NCI-H187 (cell line): ENCODE measurements at places on chromosomes 11 and 22.

DNA sequence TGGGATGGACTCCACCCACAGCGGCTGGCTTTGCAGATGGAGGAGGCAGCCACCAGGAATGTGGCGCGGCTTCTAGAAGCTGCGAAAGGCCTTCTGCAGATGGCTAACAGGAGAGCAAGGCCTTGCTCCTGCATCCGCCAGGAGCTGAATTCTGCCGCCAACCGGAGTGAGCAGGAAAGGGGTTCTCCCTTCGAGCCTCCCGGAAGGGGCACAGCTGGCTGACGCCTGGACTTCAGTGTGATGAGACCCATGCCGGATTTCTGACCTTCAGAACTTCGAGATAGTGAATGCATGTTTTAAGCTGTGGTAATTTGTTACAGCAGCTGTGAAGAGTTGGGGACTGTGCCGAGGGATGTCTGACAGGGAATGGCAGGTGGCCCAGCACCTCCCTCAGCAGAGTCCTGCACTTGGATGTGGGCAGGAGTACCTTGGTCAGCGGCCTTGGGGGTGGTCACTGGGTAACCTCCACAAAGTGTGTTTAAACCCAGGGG, 7.7 kb downstream of the TBC1D22A start:
- no peak for DNase-seq

DNA sequence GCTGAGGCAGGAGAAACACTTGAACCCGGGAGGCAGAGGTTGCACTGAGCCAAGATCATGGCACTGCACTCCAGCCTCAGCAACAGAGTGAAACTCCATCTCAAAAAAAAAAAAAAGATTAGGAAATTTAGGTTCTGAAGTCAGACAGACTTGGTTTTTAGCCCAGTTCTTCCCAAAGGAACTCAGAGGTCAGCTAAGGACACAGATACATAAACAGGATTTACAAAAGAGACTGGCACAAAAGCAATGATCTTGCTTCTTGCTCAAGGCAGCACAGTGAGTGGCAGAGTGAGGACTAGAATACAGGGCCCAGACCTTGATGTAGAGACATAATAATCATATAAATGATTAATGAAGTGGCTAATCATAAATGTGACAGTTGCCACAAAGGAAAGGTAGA, 25.4 kb upstream of the RRAS2 start:
- DNase-seq, result no peak

DNA sequence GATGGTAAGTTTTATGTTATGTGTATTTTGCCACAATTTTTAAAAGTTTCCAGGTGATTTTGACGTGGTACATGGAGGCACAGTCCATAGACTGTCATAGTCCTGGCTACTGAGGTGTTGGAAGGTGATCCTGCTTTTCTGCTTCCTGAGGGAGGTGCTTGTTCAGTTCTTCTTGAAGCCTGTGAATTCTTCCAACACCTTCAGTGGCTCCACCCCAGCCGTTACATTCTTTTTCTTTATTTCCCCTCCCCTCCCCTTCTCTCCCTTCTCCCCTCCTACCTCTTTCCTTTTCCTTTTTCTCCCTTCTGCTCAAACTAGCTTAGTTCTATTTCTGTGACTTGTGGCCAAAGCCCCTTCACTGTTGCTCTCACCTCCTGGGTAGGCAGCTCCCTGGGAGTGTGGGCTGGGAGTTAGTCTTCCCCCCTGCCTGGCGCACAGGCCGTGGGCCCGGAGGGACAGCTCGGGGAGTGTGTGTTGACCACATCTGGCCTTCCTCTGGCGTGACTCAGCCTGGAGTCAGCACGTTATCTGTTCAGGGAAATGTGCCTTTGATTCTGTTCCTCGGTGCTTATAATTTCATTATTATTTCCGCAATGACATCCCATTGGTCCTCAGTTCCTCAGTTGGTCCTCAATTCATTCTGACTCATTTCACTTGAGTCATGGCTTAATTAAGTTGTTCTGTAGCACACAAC, 566.2 kb downstream of the TBC1D22A start:
- no peak for DNase-seq

DNA sequence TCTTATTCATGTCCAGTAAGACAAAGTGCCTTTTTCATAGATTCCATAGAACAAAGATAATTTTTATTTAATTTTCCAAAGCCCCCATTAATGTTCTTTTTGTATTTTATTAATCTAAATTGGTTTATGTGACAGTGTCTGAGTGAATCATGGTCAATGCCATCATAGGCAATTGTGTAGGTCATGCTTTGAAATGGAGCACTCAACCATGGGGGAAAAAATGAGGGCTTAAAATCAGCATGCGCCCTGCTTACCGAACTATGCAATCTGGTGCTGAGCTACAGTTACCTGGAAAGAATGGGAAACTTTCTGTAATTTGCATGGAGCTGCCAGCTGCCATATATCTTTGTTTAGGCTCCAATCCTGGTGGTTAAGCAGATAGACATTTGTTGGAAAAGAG, 28.4 kb upstream of the RAB38 start:
- DNase-seq, result no peak

DNA sequence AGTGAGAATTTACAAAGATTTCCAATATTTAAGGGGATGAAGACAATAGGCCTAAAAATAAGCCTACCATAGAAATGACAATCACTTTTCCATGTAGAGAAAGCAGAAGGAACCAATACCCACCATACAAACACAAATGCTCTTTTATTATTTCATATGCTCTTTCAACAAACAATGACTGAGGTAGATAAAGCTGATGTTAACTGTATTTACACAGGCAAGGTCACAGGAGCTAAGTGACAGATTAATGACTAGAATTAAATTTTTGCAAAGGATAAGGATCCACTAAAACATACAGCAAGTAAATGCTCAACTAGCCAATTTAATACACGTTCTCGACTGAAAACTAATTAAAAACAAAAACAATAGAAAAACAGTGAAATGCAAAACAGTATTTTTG, 34.2 kb downstream of the PICALM start:
- DNase-seq, result no peak

GRCh38 chr11:48055292-48056132, 75.2 kb downstream of the PTPRJ start:
- DNase-seq, result no peak

DNA sequence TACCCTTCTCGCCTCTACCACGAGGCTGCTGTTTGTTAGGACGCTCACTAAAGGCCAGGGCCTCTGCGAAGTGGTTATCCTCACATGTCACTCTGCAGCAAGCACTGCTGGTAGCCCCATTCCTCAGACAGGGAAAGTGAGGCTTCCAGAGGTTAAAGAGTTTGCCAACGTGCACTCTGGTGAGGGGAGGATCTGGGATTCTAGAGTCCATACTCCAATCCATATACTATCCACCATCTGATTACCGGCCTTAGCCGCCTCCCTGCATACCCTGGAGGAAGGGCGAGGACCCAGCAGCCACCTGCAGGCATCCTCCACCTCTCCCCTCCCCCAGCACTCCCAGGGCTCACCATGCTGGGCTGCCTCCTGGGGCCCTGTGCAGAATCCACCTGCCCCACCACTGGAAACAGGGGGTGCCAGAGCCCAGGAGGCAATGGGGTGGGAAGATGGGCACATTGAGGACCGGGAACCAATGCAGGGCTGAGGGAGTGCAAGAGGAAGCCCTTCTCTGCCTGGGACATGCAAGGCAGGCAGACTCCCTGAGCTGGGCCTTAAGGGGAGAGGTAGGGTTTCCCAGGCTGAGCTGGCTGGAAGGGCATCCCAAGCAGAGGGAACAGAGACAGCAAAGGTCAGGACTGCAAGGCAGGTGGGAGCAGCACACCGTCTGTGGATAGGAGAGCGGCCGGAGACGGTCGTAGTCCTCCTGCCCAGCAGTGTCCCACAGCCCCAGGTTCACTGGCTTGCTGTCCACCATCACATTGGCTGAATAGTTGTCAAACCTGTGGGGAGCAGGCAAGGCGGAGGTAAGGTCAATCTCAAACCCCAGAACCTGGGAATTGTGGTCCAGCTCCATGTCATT, 11.7 kb downstream of the RAC2 start:
- DNase-seq, result no peak

- DNase-seq, result no peak
Measured at GRCh38 chr11:71447791-71448256, 369 bp downstream of the DHCR7 start.

DNA sequence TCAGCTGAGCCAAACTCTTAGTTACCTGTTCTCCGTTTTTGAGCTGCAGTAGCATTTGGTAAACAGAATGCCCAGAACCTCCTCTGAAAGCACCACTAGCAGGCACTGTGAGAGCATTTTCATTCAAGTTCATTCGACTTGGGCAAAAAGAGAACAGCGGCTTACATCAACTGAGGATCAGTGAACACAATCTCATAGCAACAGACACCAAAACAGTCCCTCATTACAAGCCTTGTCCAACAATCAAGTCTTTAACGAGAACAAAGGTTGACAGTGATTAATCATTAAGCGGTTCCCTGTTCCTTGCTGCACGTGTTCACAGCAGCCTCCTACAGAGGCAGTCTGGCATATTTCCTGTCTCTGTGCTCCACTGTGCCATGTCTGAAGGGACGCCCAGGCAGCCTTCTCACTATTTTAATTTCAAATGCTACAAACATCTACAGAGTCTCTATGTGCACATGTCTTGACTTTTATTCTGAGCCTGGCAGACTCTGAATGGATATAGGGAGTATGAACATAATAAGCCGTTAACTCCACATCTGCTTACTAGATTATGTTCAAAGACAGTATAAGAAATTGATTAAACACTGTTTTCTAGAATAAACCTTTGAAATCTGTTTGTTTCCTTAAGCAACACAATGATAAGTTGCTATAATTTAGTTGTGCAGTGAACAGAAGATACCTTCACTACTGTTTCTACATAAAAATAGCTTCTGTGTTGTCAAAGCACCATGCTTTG, 88.3 kb upstream of the MTMR2 start:
- no peak for DNase-seq

DNA sequence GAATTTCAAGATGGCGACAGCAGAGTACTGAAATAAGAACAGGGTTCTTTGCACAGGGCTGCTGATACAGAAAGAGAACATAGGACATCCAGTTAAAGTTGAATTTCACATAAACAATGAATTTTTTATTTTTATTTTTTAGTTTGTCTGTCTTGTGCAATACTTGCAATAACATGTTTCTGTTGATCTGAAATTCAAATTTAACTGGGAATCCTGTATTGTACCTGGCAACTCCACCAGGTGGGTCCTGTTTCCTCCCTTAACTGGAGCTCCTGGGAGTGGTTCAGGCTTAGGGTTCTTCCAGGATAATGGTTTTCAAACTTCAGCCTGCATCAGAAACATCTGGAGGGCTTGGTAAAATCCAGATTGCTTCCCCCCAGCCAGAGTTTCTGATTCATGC, 14.9 kb upstream of the SERPINH1 start:
- no peak for DNase-seq

- DNase-seq, result no peak
Measured at GRCh38 chr11:77082838-77083565, 16.2 kb downstream of the CAPN5 start.

DNA sequence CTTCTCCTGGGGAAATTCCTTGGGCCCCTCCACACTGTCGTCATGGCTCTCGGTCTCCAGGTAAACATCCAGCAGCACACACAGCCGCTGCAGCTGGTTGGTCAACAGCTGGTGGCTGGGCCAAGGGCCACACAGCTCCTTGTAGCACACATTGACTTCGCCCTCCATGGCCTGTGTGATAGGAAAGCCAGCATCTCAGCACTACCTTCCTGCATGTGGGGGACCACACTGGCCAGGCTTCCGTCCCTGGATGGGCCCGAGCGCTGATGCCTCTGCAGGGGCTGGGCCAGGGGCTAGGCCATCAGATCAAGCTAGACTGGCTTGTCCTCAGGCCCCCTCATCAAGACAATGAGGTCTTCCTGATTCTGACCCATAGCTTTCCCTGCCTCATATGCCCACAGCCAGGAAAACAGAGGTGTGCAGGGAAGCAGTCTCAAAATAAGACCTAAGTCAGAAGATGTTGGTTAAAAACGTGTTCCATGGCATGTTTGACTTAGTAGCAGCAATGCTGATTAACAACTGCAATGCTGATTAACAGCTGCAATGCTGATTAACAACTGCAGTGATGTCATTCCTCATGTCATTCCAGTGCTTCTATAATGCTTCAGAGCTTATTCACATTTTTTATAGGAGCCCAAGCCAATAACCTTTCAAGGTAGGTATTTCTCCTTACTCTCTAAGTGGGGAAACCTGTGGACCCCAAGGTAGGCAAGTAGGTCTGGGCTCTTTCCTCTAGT, 31.3 kb downstream of the NEFH start:
- DNase-seq, result no peak

- DNase-seq, result no peak
Measured at GRCh38 chr11:11476971-11477645, 124.1 kb upstream of the CSNK2A3 start.

DNA sequence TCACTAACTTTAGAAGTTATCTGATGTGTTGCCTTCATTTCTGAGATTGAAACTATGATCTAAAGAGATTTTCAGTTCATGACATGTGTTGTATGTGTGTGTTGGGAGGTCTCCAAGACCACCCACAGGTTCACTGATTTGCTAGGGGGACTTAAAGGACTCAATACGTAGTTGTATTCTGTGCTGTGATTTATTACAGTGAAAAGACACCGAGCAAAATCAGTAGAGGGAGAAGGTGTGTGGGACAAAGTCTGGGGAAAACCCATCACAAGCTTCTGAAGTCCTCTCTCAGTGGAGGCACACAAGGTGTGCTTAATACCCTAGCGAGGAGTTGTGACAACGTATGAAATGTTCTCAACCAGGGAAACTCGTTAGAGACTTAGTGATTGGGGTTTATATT, 35.6 kb downstream of the RNF169 start:
- no peak for DNase-seq

- DNase-seq, result no peak
Measured at GRCh38 chr22:48947636-48948035, 880.0 kb downstream of the BRD1 start.

GRCh38 chr11:131870305-131870704, 499.9 kb downstream of the NTM start:
- DNase-seq, result no peak

- no peak for DNase-seq
Measured at GRCh38 chr11:14073849-14074476, 111.4 kb downstream of the SPON1 start.

DNA sequence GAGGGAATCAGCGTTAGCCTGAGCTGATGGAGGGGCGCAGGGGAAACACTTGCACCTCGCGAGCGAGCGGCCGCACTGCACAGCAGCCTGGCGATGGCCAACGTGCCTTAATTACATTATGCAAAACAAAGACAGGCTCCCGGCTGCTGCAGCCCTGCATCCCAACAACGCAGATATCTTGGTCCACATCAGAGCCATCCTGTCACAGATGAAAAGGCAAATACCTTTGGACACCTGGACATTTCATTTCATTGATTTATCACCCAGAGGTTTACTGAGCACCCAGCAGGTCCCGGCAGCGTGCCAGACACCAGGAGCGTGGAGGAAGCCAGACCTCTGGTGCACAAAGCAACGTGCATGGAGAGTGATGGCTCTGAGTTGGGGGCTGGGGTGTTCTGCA, 843.0 kb downstream of the TBC1D22A start:
- no peak for DNase-seq

DNA sequence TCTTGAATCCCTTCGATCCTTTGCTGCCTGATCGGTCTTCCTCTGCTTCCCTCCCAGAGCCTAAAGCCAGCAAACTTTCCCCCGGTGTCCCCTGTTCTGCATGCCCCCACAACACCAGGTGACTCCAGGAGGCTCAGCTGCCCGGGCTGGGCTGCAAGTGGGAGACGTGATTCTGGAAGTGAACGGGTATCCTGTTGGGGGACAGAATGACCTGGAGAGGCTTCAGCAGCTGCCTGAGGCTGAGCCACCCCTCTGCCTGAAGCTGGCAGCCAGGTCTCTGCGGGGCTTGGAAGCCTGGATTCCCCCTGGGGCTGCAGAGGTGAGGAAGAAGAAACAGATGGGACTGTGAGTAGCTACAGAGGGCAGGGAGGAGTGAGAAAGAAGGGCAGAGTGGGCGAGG, 3.6 kb downstream of the NHERF4 start:
- DNase-seq, result no peak

GRCh38 chr11:111840143-111840542, 31.2 kb downstream of the ALG9 start:
- no peak for DNase-seq
